T-helper 2 cell (primary cell): ENCODE measurements at places on chromosomes 2 and 18.

DNA sequence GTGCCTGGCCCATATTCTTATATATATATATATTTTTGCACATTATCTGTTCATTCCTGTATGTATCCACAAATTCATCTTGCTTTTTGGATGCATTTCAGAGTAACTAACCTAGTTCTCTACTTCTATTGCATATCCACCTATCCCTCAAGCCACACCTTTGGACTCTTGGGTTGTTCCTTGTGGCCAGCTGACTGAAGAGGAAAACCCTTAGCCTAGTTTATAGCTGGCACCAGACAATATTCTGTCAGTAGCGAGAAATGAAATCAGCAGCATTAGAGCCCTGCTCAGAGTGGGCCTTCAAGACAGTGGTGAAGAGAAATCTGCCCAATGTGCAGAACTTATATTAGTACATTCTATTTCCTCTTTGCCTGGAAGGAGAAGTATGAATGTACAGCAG lies 19.6 kb upstream of the ALMS1 start:
- no peak for DNase-seq

GRCh38 chr2:153476491-153476815 lies 2.1 kb downstream of the RPRM start:
- no peak for DNase-seq

DNA sequence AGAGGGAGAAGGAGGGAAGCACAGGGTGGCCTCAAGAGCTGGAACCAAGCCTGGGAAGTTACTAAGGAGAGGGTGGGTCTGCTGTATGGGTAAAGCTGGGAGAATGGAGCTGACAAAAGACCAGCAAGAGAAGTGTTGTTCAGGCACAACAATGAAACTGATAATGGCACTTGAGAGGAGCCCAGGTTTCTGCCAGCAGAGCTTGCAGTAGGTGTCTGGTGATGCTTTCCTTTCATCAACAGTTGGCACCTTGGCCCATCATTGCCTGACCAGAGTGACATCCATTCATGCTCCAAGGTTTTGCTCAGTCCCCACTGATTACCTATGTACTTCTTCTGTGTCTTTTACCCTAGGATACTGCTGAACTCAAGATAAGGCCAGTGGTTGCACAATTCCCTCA lies 92.9 kb upstream of the CXCR4 start:
- no peak for DNase-seq

- no peak for DNase-seq
Observed at GRCh38 chr2:216284708-216285107, 87.6 kb downstream of the MARCHF4 start.

DNA sequence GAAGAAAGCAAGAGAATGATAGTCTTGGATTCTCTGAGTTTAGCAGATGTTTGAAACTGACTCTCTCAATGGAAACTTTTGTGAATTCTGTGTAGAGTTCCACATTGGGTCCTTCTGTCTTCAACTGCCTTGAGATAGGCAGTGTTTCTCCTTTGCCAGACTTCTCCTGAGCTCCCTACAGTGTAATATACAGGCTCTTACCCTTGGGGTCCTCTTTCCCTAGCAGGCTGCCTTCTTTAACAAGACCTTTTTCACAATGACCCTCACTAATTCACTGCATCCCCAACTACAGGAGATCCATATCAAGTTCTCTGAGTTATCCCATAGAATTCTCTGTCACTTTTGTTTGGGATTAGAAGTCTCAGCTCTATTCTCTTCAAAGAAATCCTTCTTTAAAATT lies 513.0 kb downstream of the XIRP2 start:
- DNase-seq: no peak

DNA sequence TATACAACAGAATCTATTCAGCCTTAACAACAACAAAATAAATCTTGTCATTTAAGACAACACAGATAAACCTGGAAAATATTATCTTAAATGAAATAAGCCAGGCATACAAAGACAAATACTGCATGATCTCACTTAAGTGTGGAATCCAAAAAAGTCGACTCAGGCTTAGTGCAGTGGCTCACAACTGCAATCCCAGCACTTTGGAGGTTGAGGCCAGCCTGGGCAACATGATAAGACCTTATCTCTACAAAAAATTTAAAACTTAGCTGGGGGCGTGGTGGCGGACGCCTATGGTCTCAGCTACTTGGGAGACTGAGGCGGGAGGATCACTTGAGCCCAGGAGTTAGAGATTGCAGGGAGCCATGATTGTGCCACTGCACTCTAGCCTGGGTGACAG lies 75.2 kb upstream of the RNU4ATAC start:
- DNase-seq: no peak

DNA sequence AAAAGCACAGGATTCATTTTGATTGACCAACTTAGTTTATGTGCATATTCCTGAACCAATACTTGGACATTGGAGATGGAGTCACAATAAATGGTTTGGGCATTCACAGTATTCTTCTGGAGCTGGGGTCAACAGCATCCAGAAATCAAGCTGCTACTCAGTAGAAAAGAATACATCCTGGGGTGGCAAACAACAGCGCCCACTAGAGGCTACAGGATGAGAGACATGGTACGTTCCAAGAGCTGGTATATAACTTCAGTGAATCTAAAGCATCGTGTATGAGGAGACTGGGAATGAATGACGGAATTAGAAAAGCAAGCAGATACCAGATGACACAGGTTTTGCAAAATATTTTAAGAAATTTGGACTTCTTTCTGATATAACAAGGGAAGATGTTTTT lies 142.9 kb upstream of the FIGN start:
- no peak for DNase-seq

DNA sequence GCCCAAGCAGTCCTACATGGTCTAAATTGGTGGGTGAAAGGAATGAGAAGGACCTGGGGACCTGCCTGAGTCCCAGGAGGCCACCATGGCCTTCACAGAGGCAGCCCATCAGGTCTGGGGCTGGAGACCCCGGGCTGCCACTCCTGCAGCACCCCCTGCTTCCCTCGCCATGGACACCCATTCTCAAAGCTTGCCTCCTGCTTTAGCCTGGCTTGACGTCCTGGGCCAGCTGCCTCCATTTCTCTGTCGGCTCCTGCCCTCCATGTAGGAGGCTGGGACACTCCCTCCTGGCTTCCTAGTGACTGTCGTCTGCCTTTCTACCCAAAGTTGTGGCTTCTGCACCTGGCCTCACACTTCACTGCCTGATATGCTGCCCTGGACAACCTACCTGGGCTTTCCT lies 198.6 kb downstream of the FAM210A start:
- DNase-seq: no peak
